ENCODE measurements at places on chromosomes 13 and 19.

- DNase-seq: no peak
Measured at GRCh38 chr13:74134777-74135325, 647 bp upstream of the KLF12 start.

DNA sequence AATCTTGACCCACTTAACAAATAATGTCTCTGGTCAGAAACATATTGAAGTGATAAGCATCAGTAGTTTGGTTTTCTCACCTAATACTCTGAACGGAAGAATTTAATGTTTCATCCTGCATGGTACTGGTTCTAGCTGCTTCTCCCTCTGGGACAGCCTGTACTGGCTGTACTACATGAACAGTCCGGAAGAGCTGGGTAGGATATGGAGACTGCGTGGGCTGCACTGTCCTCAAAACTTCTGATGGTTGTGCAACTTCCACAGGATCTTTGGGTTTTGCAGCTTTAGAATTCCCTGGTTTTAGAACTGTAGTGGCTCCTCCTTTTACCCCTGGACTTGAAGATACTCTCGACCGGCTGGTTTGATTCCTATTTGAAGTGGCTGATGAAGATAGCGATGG lies 78.3 kb downstream of the ELF1 start:
- DNase-seq: no peak

DNA sequence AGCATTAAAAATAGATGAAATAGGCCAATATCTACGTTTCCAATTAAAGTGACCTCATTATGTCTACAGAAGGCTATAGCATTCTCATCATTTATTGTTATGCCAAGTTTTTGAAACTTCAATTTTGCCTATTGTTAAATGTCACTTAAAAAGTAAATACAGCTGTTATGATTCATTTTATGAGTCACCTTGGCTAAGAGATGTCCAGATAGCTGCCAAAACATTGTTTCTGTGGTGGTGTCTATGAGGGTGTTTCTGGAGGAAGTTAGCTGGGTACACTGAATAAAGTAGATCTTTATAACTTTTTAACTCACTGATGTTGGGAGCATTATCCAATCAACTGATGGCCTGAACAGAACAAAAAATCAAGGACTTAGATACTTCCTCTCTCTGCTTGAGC lies 1209.7 kb upstream of the PCDH9 start:
- no peak for DNase-seq

GRCh38 chr13:93951108-93951507 lies 528.4 kb downstream of the DCT start:
- DNase-seq: no peak

DNA sequence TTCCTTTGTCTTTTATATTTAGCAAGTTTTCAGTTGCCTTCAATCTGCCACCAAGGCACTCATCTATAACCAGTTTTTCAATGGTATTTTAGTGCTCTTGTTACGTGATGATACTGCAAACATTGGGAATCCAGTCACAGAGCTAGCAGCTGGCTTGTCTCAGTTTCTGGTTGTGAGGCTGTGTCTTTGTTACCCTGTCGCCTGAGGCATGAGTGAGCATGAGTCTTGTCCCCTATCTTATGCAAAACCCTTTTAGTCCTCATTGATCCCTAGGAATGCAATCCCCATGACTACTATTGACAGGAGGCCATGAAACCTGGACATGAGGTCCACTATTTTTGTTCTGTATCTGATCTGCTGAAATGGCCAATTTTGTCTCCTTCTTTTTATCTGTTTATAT lies 391.0 kb downstream of the LMO7 start:
- no peak for DNase-seq

DNA sequence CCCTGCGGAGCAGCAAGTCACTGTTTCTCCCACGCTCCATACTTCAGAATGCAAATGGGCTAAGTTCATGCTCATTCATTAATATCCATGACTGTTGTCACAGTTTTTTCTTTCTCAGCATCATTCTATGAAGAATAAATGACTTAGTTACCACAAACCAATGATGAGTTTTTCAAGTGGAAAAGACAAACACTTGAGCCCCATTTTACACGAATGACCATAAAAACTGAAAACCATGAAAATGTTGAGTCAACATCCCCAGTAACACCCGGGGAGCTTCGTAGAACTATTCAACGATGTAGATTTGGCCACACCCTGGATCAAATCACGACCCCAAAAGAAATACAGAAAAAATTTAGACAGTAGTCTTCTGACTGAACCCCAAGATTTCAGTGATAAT lies 99.8 kb upstream of the GJB6 start:
- no peak for DNase-seq

DNA sequence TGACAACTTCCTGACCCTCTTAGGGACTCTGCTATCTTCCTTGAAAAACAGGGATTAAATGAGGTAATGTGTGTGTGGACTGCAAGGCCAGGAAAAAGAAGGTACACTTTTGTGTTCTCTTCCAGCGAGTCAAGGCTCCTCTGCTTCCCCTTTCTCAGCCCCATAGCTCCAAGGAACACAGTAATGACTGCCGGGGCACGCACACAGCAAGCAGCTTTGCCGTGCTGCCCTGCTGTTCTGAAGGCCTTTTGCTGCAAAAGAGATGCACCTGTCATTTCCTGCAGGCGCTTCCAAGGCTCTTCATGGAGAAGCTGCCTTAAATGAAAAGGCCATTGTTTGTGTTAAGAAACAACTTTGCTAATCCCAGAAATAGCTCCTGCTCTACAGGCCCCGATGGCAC lies 84.6 kb downstream of the CYSLTR2 start:
- DNase-seq: no peak

- DNase-seq: no peak
Measured at GRCh38 chr19:17766543-17767131, 15.4 kb downstream of the FCHO1 start.

GRCh38 chr19:18745931-18746330 lies 45.2 kb downstream of the COMP start:
- no peak for DNase-seq

GRCh38 chr13:21625366-21625765 lies 21.4 kb upstream of the MICU2 start:
- DNase-seq: no peak

DNA sequence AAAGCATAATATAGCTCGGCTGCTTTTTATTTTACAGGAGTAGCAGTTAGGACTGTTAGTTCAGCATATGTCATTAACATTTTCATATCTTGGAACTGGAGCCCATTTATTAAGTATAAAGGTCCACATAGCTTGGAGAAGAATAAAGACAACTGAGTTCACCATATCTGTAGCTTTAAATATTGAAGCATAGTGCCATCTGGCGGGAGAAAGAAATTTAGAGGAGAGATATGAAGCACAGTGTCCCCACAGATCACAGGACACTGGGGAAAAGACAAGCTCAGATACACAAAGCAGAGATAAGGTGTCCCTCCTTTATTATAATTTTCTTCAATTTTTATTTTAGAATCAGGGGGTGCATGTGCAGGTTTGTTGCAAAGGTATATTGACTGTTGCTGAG lies 104.7 kb upstream of the FREM2 start:
- DNase-seq: no peak

DNA sequence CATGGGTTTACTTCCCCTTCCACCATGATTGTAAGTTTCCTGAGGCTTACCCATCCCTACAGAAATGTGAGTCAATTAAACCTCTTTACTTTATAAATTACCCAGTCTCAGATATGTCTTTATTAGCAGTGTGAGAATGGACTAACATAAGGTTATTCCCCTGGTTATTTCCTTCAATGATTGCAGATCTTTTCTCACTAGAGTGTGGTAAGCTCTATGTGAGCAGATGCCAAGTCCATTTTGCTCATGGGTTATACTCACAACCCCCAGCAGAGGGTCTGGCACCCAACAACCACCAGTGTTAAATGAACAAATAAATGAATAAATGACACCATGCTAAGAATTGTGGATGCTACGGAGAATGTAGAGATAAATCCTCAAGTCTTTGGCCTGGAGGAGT lies 472.8 kb downstream of the LIG4 start:
- no peak for DNase-seq

- no peak for DNase-seq
Measured at GRCh38 chr19:1495799-1496713, 5.1 kb downstream of the REEP6 start.

GRCh38 chr19:4062419-4063368 lies 4.0 kb downstream of the ZBTB7A start:
- no peak for DNase-seq

DNA sequence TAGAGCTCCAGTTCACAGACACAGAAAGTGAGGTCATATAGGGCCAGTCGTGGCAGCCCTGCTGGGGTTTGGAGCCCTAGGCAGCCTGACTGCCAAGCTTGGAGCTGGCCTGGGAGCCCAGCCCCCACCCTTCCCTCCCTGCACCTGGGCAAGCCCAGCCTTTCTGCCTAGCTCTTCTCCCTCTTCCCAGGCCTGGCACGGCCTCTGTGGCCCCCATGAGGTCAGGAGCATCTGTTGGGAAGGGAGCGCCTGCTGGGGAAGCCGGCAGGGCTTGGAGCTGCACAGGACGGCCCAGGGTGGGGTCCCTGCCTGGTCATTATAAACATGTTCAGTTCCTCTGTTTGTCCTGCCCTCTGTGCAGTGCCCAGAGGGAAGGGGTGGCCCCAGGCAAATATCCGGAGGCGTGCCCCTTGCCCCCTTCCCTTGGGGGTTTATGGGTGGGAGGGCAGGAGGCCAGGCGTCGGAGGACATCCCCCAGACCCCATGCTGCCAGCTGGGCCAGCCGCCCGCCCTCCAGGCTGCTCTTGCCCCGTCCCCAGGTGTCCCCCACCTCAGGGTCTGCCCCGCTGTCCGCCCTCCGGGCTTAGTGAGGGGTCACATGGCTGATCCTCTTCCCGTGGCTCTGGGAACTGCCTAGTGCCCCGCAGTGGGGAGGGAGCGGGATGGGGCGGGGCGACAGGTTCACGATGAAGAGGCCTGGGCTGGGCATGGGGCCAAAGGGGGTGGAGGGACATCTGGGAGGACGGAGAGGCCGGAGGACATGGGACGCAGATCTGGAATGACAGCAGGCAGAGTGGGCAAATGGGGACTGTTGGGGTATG lies 30.0 kb upstream of the NCCRP1 start:
- no peak for DNase-seq

GRCh38 chr13:33004511-33004910 lies 11.7 kb upstream of the KL start:
- no peak for DNase-seq

GRCh38 chr19:55552620-55553019 lies 7.3 kb upstream of the SBK3 start:
- DNase-seq: no peak

DNA sequence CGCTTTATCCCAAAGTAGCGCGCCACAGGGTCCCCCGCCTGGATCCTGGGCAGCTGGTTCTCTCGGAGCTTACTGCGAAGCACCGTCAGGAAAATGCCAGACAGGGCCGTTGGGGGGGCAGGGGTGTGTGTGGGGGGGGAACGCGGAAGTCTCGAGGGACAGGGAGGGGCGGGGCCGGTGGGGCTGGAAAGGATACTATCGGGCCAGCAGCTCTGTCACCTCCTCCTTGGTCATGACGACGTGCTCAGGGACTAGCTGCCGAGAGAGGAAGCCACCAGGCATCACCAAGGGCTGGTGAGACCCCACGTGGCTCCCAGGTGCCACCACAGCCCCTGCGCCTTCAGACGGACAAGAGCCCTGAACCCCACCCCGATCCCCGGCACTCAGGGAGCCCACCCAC lies 5.3 kb downstream of the POLR2E start:
- DNase-seq: no peak

DNA sequence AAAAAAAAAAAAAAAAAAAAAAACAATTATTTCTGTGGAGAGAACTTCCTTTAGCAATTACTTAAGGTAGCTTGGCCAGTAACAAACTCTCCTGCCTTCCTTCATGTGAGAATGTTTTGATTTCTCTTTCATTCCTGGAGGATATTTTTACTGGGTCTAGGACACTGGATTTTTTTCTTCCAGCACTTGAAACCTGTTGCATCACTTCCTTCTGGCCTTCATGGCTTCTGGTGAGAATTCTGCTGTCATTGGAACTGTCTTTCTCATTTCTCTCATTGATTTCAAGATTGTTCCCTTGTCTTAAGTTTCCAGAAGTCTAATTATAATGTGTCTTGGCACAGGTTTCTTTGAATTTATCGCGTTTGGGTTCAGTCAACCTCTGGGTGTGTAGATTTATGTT lies 19.3 kb upstream of the RAB20 start:
- DNase-seq: no peak

DNA sequence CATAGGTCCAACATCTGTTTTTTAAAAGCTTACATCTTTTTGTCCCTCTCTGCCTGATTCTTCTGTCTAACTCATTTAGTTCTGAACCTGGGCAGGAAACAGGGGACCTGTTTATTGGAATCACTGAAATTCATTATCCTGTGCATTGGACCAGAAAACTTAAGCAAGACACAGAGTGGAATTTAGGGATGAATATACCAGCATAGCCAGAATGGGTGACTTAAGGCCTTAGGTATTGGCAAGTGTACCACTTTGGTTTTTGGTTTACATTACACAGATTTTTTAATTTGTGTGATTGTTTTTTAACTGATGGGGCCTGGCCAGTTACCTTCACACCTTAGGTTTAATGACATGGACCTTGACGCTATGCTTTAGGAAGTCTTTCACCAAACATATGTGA lies 232.5 kb downstream of the GPC5 start:
- DNase-seq: no peak

GRCh38 chr13:59684105-59684504 lies 479.6 kb downstream of the DIAPH3 start:
- DNase-seq: no peak

GRCh38 chr13:65836066-65836465 lies 1394.1 kb downstream of the PCDH9 start:
- no peak for DNase-seq

GRCh38 chr13:50910485-50910805 lies 854 bp downstream of the RNASEH2B start:
- no peak for DNase-seq

GRCh38 chr19:18839465-18840287 lies 7.9 kb downstream of the UPF1 start:
- DNase-seq: no peak

DNA sequence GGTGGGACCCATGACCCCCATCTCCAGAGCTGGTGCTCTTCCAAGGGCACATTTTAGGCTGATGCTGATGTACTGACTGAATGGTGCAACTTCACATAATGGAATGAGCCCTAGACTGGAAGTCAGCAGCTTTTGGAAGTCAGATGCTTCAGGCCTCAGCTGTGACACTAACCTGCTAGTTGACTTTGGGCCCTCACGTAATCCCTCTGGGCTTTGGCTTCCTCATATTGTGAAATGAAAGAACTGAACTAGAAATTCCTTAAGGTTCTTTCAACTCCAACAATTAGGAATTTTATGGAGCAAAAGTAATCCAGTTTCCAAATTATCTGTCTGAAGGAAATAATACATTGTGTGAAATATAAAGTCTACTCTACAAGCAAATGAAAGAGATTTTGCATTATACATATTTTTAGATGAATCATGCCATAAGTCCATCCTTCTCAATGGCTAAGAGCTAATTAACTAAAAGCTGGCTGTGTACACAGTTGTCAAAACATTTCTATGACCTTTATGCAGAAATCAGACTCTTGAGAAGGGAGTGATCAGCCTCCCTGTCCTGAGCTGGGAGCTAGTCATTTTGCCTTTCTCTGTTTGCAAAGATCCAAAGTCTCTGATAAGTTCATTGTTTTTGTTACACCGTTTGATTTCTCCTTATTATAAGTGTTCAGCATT lies 204.2 kb downstream of the DCLK1 start:
- no peak for DNase-seq
